ENCODE measurements at places on chromosomes 6 and 20.

GRCh38 chr6:100881707-100882040, 545 bp upstream of the ASCC3 start:
- DNase-seq, result no peak

DNA sequence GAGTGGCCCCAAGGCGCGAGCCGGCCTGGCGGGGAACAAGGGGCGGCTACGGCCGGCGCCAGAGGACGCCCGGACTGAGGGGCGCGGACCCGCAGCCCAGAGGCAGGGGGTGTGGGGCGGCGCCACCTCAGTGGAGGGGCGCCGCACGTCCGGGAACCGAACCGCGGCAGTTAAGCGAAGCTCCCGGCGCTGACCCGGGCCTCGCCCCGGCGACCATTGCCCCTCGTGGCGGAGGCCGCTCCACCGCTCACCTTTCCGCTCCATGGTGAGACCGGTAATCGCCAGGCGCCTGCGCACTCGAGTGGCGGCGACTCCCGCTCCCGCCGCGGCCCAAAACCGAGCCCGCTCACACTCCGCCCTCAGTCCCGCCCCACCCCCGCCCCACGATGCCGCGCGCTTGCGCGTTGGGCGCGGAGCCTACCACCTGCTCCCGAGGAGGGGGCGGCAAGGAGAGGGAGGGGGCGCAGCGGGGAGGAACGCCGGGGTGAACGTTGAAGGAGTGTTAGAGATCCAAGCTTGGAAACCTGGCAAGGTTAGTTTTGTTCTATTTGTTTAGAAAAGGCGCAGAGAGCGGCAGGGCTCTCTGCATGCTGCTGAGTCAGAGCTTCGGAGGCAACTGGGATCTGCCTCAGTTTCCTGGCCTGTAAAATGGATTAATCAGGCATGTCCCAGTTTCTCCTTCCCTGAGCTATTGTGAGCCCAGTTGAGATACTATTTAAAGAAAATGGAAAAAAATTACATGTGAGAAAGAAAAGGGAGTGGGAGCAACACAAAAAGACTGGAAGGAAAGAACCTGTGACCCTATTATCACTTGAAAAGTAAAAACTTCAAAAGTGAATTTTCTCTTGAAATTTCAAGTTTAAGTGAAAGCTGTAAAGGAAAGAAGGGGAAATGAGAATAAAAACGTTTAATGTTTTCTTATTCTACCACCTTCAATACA, at the start of gene SRPK1:
Gene SRPK1 (minus strand): TSS at position 306 of the 940 bp plus-strand sequence. CDS start 42 bp downstream, at position 264.
- DNase-seq, result peak; percentile 96

GRCh38 chr6:53119772-53120409, 28.8 kb downstream of the GCM1 start:
- peak; percentile 61 for DNase-seq

DNA sequence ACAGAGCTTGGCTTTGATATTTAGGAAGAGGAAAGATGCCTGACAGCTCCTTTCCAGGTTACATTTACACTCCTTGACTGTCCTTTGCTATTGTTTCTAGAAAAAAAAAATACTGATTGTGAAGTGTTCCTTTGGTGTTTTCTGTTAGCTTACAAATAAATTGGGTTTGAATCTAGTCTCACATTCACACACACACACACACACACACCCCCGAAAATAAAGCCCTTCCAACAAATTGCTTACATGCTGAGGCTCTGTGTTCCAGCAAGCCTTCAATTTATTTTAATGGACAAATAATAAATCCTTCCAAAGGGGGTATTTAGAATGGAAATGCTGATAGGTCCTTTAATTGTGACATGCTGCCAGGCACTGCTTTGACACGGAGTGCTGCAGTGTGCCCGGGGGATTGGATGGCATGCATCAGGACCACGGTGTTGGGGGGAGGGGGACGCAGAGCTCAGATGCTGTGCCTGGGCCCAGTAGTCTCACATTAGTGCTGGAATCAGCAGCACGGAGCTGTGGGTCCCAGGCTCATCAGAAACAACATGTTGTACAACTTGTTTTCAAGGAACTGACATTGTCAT, 199.9 kb downstream of the CD83 start:
- DNase-seq, result no peak

DNA sequence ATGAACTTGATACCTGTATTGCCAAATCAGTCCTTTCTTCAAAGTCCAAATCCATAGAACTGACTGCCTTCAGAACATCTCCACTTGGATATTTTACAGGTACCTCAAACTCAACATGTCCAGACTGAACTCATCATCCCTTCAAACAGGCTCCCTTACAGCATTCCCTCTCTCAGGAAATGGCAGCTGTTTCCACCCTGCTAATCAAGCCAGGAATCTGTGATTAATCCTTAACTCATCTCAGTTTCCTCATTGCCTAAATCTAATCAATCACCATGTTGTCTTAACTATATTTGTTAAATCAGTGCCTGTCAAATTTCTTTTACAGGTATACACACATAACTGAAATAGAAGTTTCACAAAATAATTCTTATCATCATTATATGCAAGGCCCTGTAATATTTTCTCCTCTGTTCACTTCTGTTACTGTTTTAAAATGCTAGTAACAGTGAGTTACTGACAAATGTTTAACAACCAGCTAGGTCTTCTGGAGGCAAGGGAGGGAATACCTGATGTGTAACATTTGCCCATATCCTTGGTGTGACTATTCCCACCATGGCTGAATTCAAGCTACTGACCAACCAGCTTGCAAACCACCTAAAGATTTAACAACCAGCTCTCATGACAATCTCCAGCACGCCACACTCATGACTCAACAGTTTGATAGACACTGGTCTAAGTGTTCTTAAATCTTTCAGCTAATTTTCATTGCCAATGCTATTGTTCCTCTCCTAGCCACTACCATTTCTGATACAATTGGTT, 124.9 kb downstream of the ADAT2 start:
- DNase-seq, result peak; percentile 56

Data from astrocyte of the hippocampus (primary cell).